Epithelial cell of esophagus (primary cell): ENCODE measurements at places on chromosomes 7 and 10.
A peak's percentile ranks its signal among the peaks of the same experiment; 100 is the strongest.

GRCh38 chr10:89078724-89079672, 88.4 kb downstream of the FAS start:
- DNase-seq, result no peak

GRCh38 chr10:43902842-43903241, 254.2 kb upstream of the ZNF32 start:
- no peak for DNase-seq

- no peak for DNase-seq
Observed at GRCh38 chr10:88949912-88950837, 2.4 kb downstream of the ACTA2 start.

DNA sequence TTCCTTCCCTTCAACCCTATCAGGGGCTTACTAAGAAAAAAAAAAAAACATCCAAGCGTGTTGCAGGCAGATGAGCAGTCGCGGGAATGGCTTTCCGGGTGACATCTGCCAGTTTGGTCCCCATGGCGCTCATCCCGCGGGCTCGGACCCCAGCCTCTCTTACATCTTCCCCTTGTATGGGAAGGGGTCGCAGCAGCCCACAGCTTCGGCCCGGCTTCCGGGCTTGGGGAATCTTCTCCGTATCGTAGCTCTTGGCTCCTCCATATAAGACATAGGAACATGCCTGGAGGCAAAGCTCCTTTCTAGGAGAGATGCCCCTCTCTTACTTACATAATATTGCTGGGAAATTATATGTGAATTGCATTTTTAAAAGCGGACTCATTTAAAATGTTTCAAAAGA, 99.5 kb downstream of the CUX1 start:
- no peak for DNase-seq

GRCh38 chr7:22485189-22485588, 14.8 kb downstream of the STEAP1B start:
- DNase-seq, result no peak

- peak; percentile 57 for DNase-seq
Observed at GRCh38 chr10:67697724-67698131, 1.7 kb upstream of the CTNNA3 start.

- DNase-seq, result no peak
Observed at GRCh38 chr10:70509757-70510147, 31.2 kb downstream of the PALD1 start.

GRCh38 chr10:88168171-88169036, 305.0 kb downstream of the PTEN start:
- DNase-seq, result no peak

DNA sequence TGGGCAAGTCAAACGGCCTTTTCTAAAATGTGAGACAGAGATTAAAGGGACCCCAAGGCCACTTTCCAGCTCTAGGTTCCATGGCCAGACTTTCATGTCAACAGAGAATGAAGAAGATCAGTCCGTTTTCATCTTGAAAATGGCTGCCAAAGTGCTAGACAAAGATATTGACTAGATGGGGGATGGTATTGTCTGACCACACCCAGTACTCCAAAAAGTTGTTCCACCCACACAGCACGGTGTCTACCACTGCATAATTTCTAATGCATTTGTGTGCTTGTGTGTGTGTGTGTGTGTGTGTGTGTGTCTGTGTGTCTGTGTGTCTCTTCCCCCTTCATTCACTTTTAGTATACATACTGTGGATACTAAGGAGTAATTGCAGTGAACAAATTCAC, 1.3 kb downstream of the COL1A2 start:
- no peak for DNase-seq
